Chondrocyte (in vitro differentiated cells): ENCODE measurements at places on chromosomes 5 and 9.

DNA sequence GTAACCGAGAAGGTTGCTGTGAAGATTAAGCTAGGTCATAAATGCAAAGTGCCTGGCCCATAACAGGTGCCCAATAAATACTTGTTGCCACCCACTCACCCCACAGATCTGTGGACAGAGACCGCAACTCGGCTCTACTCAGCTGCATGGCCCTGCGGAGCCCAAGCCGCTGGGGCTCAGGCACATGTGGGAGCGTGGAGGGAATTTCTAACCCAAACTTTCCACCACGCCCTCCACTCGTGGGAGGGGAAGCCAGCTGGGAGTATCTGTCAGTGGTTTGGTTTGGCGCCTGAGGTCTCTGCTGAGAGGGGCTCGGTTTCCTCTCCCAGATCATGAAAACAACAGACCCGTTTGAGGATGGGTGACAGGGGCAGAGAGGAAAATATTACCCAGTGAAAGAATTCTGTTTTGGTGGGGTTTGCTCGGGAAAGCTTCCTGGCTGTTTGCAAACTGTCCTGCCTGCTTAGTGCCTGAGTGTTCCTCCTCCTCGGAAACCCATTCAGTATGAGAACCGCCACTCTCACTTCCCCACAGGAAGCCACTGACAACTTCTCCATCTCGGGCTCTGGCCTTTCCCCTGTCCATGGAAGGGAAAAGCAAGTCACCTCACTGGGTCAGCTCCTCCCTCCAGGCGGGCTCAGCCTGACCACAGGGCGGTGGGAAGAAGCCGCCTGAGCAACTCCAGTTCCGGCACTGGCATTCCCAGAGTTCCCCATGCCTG is 60.1 kb downstream of the RGS3 start:
- no peak for DNase-seq

DNA sequence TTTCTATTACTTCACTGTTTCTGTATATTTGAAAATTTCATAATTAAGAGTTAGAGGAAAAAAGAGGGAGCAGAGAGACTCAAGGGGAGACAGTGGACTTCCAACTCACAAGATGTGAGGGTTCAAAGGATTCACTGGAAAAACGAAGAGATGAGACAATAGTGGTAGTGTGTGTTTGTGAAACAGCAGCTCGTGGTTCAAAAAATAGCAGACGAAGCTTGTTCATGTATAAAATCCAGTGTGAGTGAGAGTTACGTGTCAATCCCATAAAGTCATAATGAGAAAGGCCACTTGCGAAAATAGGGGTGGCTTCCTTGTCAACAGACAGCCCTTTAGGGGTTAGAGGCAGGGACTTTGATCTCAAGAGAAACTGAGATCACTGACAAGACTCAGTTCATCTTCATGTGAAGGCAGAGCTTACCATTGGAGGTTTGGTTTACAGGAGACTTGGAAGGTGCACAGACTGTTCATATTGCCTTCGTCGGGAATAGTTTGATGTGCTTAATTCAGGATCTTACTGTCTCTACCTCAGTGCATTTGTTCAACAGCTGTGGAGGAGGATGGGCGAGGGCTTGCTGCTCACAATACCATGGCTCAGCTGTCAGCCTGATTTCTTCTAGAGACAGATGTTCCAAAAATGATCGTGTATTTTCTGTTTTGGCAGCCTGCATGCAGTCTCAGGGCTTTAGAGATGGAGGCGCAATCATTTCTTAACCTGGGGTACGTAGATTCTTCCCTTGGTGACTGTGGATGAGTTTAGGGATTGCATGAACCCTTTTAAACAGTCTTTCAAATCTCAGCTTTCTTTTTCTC is 105.7 kb upstream of the KLF9 start:
- DNase-seq, result no peak

DNA sequence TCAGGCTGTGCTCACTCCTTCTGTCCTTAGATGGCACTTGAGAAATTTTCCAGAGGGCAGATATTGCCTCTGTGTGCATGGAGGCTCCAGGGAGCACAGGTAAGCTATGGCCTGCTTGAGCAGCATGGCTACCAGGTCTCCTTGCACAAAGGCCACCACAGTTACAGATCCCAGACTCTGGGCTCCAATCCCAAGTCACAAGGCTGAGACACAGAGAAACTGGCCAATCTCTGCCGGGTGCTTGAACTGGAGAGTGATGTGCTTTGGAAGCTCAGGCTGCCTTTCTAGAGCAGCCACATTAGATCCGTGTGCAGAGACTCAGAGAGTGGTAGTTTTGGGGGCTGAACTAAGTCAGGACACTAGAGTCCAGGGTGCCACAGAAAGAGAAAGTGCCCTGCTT is 145.7 kb downstream of the SEMA6A start:
- no peak for DNase-seq

DNA sequence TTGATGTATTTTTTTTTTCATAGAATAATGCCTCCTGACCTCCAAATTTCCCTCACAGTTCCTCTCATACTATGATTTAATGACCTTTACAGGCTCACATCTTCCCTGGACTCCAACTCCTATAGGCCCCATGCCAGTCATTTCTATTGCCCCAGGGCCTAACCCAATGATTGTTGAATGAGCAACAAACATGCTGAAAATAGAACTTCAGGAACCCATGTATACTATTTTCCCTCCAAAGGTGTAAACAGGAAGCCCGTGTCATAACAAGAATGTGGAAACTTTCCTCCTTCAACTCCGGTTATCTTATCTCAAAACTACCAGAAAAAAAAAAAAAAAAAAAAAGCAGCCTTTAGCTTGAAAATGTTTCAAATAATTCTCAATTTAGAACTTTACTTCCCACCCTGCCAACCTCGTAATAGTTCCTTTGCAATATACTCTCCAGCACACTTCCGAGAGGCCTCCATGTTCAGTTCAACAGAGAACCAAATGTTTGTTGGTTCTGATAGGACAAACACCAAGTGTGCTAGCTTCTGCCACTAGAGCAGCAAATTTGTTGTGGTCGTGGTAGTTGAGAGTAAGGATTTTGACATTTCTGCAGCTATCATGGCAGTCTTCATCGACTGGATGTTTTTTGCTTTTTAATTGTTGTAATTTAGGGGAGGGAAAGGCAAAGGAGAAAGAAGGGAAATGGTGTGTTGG is 25.8 kb downstream of the TRPM6 start:
- DNase-seq, result no peak

- no peak for DNase-seq
Observed at GRCh38 chr9:99787556-99787955, 34.1 kb upstream of the NR4A3 start.

DNA sequence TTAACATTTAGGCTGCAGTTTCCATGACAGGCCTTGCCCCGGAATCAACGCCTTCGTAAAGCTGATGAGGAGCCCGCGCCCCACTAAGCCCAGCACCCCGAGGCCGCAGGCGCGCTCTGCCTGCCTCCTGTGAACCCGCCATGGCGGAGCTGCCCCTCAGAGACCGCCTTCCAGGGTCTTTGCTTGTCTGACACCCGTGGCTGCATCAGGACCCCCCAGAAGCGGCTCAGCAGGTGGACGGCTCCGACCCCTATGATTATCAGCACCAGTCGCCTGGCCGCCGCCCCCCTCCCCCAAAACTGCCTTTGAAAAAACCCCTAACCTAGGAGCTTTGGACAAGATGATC is 507 bp upstream of the DPH7 start:
- DNase-seq, result no peak

- no peak for DNase-seq
Observed at GRCh38 chr5:142547445-142548380, 138.2 kb downstream of the FGF1 start.

- DNase-seq, result no peak
Observed at GRCh38 chr5:65475895-65476294, 5.8 kb downstream of the ADAMTS6 start.

DNA sequence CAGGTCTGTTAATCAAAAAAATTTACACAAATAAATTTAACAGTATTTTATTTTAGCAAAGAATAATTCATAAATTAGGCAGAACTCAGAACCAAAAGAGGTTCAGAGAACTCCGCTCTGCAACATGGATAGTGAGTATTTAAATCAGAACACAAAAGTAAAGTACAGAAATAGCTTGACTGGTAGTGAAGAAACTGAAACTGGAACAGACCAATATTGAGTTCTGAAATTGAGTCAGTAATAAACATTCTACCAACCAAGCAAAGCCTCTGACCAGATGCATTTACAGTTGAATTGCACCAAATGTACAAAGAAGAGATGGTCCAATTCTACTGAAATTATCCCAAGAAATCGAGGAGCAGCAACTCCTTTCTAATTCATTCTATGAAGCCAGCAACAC is 1542.8 kb downstream of the EFNA5 start:
- DNase-seq, result no peak

GRCh38 chr5:150538007-150538917 is 30.3 kb downstream of the NDST1 start:
- DNase-seq, result no peak

GRCh38 chr9:107337676-107338590 is 54.9 kb downstream of the RAD23B start:
- DNase-seq, result no peak

GRCh38 chr5:153964880-153965645 is 73.6 kb downstream of the FAM114A2 start:
- DNase-seq, result no peak

GRCh38 chr5:6540111-6540827 is 91.6 kb downstream of the UBE2QL1 start:
- DNase-seq, result no peak

GRCh38 chr5:172713113-172713808 is 57.7 kb downstream of the DUSP1 start:
- DNase-seq, result peak; percentile 75

GRCh38 chr9:21155501-21155900 is 11.0 kb downstream of the IFNA21 start:
- DNase-seq, result no peak

GRCh38 chr5:148090146-148090772 is 26.5 kb downstream of the SPINK5 start:
- no peak for DNase-seq

DNA sequence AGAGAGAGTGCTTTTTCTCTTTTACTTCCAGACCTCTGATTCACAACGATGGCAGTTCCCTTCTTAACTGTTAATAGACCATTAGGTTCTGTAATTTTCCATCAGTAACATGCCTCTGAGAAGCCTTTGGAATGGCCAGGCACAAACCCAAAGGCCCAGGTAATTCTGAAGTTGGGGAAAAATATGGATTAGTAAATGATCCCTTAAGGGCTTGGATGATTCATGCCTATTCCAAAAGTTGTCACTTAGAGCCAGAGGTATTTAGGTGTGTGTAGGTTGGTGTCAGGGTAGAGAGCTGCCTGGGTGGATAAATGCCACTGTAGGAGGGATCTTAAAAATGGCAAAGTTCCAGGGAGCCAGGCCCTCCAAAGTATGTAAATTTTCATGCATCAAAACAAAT is 228.8 kb downstream of the PLK2 start:
- no peak for DNase-seq

- DNase-seq, result no peak
Observed at GRCh38 chr9:12876872-12877271, 102.1 kb downstream of the LURAP1L start.

DNA sequence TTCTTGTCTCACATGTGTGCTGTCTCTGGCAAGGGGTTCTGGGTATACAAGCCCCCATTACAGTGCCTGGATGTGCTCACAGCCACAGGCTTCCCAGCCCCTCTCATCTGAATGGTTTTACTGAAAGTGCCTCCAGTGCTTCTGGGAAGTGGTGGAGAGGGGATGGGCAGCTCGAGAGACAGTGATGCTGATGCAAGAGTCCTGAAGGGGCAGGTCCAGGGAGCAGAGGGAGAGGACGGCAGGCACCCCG is 93.5 kb downstream of the PHF2 start:
- no peak for DNase-seq

- DNase-seq, result no peak
Observed at GRCh38 chr5:170076739-170077138, 29.0 kb upstream of the FOXI1 start.

- no peak for DNase-seq
Observed at GRCh38 chr5:140391732-140392131, 9.9 kb upstream of the ANKHD1 start.

- no peak for DNase-seq
Observed at GRCh38 chr5:59483971-59484472, 409.5 kb downstream of the PDE4D start.

GRCh38 chr9:133967024-133967741 is 24.9 kb downstream of the VAV2 start:
- no peak for DNase-seq

DNA sequence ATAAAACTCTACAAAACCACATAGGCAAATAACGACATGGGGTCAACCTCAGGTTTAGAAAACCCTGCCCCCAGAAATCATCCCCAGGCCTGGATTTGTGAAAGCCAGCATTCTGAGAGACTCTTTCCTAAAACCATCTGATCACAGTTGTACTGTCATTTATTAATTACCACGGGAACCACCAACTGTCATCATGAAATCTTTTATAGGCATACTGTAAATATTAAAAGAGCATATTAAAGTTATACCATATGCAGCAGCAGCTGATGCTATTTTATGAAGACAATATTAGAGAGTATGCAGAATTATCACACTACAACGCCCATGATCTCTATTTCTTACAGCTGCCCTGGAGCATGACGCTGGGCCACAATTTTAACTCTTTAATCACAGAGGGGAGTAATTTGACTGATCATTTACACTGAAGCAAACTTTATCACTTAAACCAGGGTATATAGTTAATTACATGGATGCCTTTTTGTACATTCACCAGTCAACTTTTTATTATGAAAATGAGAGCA is 9.0 kb upstream of the ZDHHC21 start:
- no peak for DNase-seq

GRCh38 chr5:144484124-144484897 is 313.6 kb downstream of the KCTD16 start:
- no peak for DNase-seq

- no peak for DNase-seq
Observed at GRCh38 chr9:91382298-91382697, 20.6 kb upstream of the AUH start.

GRCh38 chr5:96856371-96856770 is 19.9 kb upstream of the ERAP2 start:
- no peak for DNase-seq

DNA sequence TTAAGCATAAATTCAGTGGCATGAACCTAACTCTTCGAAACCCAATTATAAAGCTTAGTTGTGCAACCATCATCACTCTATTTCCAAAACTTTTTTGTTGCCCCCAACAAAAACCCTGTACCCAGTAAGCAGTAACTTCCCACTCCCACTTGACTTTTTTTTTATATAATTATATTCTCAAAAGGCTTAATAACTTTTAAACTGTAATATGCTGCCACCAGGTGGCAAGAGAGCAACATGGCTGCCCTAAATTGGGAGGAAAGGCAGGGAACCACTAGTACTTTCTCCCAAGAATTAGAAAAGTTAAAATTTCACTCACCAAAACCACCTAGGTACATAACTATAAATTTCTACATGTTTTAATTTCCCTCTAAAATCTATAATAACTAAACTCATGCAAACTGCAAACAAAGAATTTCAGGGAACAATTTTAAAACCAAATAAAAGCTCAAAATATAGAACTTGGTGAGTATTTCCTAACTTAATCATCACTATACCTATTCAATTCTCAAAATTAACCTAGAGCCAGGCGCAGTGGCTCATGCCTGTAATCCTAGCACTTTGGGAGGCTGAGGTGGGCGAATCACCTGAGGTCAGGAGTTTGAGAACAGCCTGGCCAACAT is 50.2 kb upstream of the RNF38 start:
- DNase-seq, result no peak
